ENCODE measurements at places on chromosomes 6 and 20.

GRCh38 chr20:57795342-57795697 lies 85.5 kb upstream of the PMEPA1 start:
- DNase-seq: no peak

DNA sequence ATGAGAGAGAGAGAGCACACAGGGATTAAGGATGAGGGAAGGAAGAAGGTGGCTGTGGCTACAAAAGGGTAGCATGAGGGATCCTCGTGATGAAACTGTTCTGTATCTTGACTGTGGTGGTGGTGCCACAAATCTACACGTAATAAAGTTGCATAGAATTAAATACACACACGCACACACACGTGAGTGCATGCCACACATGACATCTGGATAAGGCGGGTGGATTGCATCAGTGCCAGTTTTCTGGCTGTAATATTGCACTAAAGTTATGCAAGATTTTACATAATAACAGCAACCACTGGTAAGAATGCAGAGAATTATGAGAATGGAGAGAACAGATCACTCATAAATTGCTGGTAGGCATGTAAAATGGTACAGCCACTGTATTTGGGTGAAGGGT lies 16.9 kb upstream of the STK35 start:
- no peak for DNase-seq

DNA sequence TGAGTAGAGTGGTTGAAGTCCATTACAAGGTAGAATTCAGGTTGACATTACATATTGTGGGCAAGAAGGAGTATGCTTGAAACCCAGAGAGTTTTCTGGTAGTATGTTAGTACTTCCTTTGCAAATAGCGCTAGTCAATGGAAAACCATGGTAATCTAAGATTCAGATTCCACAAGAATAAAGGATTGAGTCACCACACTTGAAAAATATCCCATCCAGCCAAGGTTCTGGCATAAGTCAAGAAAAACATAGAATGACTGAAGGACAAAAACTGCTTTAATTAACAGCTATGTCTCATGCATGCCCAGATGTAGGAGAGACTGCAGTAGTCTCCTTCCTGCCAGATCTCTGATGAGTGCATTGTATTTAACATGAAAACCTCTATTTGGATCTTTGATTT lies 469.8 kb downstream of the BMP2 start:
- DNase-seq: no peak

GRCh38 chr6:32935551-32936238 lies 5.1 kb downstream of the HLA-DMB start:
- DNase-seq: no peak

DNA sequence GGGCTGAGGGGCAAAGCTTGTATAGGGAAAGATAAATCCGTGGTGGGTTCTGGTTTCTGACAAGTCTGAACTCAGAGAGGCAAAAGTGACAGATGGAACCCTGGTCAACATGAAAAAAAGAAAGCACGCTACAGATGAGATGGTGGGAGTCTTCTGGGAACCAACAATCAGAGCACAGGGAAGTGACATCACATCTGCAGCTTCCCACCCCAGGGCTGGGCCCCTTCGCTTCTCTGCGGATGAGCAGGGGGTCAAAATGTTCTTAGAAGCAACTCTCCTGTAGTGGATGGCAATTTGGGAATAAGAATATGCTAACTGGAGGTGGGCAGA lies 129.2 kb upstream of the AKAP12 start:
- no peak for DNase-seq

- no peak for DNase-seq
Observed at GRCh38 chr6:51706086-51706485, 381.3 kb downstream of the PKHD1 start.

DNA sequence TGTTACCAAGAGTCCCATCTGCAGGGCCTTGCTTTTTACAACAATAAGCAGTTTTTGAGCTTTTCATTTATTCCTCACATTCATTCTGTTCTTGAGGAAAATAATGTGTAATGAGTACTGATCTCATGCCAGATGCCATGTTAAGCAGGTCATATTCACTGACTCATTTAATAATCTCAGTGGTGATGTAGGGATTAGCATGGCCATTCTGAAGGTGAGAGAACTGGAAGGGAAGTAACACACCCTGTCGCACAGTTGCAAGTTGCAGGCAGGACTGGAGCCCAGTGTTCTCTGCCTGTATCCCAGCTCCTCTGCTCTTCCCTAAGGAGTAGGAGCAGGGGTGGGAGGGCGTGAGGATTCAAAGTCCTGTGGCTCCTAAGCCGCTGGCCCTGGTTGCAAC lies 5.6 kb downstream of the PCIF1 start:
- no peak for DNase-seq

GRCh38 chr20:19932170-19932667 lies 84.9 kb upstream of the NAA20 start:
- no peak for DNase-seq

- no peak for DNase-seq
Observed at GRCh38 chr6:17904491-17905120, 82.8 kb downstream of the KIF13A start.

GRCh38 chr20:63004607-63005364 lies 2.0 kb downstream of the BHLHE23 start:
- DNase-seq: no peak

DNA sequence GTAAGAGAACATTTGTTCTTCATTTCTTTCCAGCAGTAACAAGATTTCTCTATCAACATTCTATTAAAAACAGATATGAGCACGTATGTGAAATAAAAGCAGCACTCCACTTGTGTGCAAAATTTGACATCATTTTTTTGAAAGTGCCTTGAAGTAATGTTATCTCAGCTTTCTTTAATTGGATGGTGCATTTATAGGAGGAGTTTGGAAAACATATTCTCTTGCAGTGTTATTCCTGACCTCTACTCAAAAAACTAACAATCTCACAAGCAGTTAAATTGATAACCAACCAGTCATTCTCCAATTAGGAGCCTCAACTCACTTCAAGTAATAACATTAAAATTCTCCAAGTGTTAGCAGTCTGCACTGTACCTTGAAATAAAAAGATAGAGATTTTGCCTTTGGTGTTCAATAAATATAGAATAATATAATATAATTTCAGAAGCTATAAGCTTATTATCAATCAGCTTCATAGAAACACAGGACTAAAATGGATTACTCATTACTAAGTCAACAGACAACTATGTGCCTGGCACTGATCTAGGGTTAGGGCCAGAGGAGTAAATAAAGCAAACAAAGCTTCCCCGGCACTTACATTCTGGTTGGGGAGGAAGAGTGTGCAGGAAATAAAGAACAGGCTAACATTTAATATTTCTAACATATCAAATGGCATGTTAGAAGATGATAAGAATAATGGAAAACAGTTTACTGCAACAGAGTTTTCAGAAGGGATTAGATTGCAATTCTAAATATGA lies 149.0 kb upstream of the SGK1 start:
- DNase-seq: no peak
